Activated CD4-positive, alpha-beta T cell treated with anti-CD3 and anti-CD28 coated beads, Interleukin-2, amount 50 U/mL, for 24 hours (primary cell): ENCODE measurements at places on chromosomes 16 and 17.

- peak; percentile 40 for DNase-seq
Observed at GRCh38 chr17:3964203-3965117, at the start of gene ATP2A3. ATP2A3 (minus strand) TSS chr17:3964437; CDS start chr17:3964291, 146 bp downstream.

DNA sequence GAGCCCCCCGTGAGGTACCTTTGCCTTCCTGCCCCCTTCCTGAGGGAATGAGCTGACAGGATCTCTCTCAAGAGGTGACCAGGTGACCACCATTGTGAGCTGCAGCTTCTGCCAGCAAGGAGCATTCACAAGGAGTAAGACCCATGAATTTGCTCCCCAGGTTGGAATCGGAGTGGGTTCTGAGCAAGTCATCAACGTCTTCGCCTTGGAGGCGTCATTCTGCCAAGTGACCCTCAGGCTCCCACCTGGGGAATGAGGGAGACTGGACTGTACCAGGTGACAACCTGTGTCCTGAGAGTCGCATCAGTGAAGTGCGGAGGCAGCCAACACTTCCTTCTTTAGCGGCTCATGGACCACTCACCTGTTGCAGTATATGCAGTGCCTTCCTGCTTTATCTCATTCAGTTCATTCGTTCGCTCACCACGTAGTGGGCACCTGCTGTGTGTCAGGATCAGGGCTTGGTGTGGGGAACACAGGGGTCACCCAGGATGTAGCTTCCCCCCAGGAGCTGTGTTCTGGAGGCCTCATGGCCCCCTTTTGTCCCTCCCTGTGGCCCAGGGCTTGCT, 22.8 kb downstream of the WSCD1 start:
- no peak for DNase-seq

GRCh38 chr17:78132084-78132676, 1.6 kb downstream of the TMC8 start:
- no peak for DNase-seq

- DNase-seq: no peak
Observed at GRCh38 chr17:37543637-37544052, 54.0 kb downstream of the DUSP14 start.

DNA sequence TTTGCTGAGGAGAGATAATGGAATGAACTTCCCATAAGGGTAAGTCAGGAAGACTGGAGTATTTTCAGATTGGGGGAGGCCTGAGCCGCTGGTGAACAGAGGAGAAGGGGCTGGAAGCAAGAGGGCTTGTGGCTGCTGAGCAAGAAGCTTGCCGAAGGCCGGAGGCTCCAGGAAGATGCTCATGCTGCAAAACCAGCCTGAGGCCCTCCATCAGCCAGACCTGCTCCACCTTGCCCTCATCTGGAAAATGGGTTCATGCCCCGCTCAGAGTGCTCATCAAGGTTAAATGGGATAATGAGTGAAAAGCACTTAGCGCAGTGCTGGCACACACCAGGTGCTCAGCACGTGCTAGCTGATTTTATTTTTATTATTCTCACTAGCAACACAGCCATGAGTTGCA, 5.5 kb upstream of the ASGR1 start:
- DNase-seq: no peak

GRCh38 chr17:57365420-57365819, 109.1 kb downstream of the MSI2 start:
- no peak for DNase-seq

DNA sequence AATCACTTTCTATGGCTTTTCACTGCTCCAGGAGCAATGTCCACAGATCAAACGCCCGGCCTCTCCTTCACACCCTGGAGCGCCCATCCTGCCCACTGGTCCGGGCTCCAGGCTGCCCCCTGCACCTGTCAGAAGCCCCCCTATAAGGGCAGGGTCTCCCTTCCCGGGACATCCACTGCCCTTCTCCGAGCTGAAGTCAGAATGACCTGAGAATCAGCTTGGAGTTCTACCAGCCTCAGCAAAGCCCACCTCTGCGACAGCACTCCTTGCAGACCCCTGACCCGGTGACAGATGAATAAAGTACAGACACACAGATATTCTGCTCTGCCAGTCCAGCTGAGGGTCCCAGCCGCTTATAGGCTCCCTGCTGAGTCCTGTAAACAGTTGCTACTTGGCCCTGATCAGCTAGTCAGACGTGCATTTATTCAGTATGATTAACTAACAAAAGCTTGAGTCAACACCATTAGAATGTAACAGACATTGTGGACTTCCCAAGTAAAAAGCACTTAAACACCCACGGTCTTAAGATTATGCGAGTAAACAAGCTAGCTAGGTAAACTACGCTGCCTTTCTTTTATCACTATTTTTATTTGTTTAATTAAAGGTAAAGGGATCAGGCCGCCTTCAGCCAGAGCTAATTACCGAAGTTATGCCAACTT, 4.8 kb downstream of the SLC7A5 start:
- DNase-seq: no peak

GRCh38 chr16:81879625-81880024, 100.5 kb downstream of the PLCG2 start:
- DNase-seq: no peak

GRCh38 chr16:50266337-50267091, at the start of gene ADCY7:
ADCY7 (plus strand) TSS chr16:50266551; CDS start chr16:50288180, 21,629 bp downstream.
- peak; percentile 66 for DNase-seq

DNA sequence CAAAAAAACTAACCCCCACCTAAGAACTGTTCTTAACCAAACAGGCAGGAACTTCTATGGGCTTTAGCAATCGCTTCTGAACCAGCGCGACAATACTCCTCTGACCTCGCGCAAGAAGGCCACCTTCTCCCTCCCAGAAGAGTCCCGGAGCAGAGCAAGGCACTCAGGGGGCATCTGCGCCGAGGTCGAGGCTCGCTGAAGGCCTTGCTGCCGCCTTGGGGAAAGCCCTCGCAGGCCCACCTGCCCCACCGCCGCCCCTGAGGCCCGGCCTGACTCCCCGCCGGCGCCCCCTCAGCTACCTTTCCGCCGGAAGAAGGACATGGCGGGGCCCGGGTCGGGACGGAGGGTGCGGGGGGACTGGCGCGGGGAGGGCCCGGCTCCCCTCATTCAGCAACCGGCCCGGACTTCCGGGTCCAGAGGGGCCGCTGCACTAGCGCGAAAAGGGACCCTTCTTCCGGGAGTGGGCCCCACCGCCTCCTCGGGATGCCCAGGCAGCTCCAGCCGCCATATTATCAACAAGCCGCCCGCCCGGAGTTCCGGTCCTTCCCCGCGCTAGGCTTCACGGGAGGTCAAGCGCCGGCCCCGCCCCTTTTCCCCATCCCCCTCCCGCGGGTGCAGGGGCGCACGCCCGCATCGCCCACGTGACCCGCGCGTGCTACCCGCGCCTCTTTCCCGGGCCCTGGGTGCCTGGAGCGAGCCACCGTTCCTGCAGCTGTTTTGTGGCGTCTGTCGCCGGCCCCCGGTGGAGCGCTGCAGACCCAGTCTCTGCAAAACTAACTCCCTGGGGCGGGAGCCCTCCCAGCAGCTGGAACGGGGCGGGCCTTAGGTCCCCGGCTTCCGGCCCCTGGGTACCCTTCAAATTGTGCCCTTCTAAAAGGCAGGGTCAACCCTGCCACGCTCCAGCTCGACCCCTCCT, at the start of gene AKAP10:
Gene AKAP10, minus strand, starts transcription at position 536 of the 916 bp plus-strand sequence. Its CDS starts 149 bp downstream, at position 387.
- DNase-seq: peak; percentile 94

GRCh38 chr16:65876056-65876408, 490.5 kb upstream of the CDH5 start:
- no peak for DNase-seq

DNA sequence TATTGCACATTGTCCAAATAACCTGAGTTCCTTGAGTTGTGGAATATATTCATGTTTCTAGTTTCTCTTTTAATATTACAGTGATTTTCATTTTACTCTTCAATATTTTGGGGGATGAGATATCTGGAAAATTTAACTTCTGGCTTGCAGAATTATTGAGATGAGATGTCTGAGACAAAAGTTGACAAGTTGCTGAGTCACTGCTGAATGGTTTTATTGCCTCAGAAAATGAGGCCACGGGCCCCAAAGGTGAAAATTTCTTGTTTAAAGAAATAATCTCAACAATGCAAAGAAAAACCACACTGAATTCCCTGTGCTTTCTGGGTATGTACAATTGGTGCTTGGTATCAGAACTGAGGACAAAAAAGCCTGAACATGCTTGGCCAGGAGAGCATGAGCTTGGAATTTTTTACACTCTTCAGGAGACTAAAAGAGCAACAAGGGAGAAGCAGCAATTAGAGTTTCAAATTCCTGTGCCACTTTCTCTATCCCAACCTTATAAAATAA, 129.2 kb upstream of the TOM1L1 start:
- no peak for DNase-seq

DNA sequence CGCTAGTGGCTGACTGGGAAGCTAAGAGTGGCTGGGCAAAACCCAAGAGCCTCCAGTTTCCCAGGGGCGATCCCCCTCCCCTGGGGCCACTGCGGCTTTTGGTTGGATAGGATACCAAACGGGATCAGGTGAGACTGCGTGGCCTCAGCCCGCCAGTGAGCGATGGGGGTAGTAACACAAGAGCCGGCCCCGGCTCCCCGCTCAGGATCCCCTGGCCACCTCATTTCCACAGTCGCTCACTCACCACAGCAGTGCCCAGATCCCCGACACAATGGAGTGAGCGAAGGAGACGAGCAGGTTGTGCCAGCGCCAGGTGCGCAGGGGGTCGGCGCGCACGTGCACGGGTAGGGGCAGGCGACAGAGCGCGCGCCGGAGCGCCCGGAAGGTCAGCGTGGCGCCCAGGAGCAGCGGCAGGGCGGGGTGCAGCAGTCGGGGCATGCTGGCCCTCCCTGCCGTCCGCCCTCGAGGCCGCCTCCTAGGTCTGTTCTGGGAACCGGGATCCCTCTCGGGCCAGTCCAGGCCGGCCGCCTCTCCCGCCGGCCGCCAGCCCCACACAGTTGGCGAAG, 290 bp downstream of the TLCD1 start:
- DNase-seq: no peak

GRCh38 chr16:88424587-88425235, 28.4 kb upstream of the ZFPM1 start:
- no peak for DNase-seq

DNA sequence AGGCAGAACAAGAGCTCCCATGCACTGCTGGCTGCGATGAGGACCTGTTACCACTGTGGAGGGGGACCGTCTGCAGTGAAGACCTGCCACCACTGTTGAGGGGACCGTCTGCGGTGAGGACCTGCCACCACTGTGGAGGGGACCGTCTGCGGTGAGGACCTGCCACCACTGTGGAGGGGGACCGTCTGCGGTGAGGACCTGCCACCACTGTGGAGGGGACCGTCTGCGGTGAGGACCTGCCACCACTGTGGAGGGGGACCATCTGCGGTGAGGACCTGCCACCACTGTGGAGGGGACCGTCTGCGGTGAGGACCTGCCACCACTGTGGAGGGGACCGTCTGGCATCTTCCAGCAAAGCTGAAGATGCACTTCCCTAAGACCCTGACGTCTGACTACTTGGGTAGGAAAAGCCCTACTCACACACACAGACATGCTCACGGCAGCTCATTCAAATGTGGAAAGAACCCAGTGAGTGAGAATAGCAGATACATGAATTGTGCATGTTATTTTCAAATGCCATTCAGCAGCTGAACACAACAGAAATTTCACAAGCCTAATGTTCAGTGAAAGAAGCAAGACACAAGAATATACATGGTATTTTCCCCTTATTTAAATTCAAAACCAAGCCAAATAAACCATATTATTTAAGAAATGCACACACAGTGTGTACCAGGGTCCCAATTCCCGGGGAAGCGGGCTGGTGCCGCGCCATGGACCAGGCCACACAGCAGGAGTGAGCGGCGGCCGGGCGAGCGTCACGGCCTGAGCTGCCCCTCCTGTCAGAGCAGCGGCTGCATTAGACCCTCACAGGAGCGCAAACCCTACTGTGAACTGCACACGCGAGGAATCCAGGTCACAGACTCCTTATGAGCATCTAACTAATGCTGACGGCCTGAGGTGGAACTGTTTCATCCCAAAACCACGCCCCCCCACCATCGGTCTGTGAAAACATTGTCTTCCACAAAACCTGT, 64.2 kb upstream of the METRNL start:
- no peak for DNase-seq

DNA sequence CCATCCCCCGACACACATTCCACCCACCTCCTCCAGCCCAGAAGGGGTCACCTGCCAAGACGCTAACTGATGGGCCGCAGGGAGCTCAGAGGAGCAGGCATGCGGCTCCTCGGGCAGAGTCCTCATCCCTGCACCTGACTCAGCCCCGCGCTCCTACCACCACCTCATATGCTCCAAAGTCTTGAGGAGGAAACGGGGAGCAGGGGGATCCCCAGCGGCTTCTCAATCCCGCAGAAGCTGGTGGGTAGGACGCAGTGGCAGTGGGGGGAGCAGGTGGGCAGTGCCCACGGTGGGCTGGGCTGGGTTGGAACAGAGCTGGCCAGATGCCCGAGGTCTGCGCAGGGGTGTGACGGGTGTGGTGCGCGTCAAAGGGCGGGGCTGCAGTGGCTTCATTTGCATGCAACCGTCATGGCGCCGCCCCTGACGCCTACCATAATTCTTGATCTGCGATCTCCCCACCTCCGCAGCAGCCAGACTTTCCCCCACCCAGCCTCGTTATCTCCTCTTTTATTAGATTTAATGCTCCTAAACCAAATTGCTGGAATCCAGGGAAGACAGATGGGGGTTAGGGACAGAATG, 39.0 kb upstream of the EMP2 start:
- DNase-seq: no peak

DNA sequence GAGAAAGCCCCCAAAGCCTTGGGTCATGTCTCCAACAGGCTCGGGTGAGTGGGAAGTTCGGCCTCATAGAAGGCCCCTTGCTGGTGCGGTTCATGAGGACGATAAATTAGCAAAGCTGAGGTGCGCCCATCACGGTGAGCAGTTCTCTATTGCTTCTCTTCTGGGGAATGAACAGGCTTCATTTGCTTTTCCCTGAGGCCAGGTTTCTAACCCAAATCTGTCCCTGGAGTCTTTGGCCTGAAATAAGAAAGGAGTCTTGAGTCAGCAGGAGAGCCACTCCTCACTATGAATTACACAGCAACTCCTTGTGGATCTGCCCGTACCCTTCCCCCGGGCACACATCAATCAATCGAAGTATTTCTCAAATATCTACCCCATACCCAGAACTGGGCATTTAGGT, 94.6 kb downstream of the YPEL2 start:
- no peak for DNase-seq

GRCh38 chr17:10527419-10527818, 9.1 kb upstream of the MYH1 start:
- DNase-seq: no peak
